ENCODE measurements at places on chromosomes 7 and 10. TPM values are rescaled to one million over a fixed set of nuclear protein-coding genes. Genes with fewer than 3 reads are reported as not detected.

- H3K27me3 ChIP-seq, result no peaks in the 10 kb centered on the region
- H3K36me3 ChIP-seq, result no peaks in the 10 kb centered on the region
- H3K4me3 ChIP-seq, result no peak overlapping the region
- H3K27ac ChIP-seq, result no peak overlapping the region
- peak; percentile 69 for DNase-seq
These were observed 6.4 kb upstream of the RPP30 start for GRCh38 chr10:90865401-90865800.

DNA sequence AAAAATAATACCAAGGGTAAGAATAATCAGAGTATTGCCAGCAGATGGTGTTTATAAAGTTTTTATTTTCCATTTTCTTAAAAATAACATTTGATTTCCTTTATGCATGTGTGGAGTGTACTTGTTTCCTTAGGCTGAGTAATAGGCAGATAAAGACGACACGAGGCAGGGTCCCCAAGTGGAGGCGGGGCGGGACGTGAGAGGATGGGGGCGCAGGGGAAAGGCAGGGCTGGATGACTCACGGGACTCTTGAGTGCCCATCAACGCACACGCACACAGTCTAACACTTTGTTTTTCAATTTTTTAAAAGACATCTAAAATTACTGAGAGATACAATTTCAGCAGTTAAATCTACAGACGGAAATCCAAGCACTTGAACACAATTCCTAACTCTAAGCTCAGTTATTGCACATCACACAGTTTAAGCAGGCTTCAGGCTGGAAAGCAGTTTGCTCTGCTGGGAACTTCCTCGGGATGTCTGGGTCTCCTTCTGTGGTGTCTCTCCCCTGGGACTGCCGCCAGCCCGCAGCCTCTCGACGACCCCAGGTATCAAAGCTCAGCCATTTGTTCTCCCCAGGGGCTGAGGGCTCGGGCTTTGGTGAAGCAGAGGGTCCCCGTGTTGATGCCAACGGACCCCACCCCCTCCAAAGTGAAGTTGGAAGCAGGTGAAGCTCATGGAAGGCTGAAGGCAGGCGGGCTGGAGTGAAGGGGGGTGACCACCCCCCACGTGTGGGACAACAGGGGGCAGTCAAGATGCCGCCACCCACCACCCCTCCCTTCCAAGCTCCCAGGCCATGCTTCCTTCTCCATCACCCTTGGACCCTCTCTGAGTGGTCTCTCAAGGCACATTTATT, 29.1 kb downstream of the SPOCK2 start:
- H3K4me1 ChIP-seq, result no peaks in the 10 kb centered on the region
- peaks cover 20% of the 10 kb centered on the region for H3K27me3 ChIP-seq
- no peak for DNase-seq
- H3K4me3 ChIP-seq, result no peak overlapping the region
- no peak overlapping the region for H3K27ac ChIP-seq

GRCh38 chr10:78568620-78569019, 500.1 kb upstream of the ZMIZ1 start:
- H3K27ac ChIP-seq, result no peak overlapping the region
- H3K4me1 ChIP-seq, result no peaks in the 10 kb centered on the region
- H3K27me3 ChIP-seq, result peaks cover 8% of the 10 kb centered on the region
- H3K36me3 ChIP-seq, result no peaks in the 10 kb centered on the region
- DNase-seq, result no peak

CLDN15 gene
- 5.0 TPM for total RNA-seq

ATRNL1 gene
- not detected for total RNA-seq

GRCh38 chr10:74027702-74028101, 29.8 kb downstream of the VCL start:
- H3K4me3 ChIP-seq, result no peak overlapping the region
- H3K36me3 ChIP-seq, result peaks cover 6% of the 10 kb centered on the region
- peaks cover 82% of the 10 kb centered on the region for H3K4me1 ChIP-seq
- H3K27ac ChIP-seq, result peak overlapping the region; percentile 47
- no peaks in the 10 kb centered on the region for H3K27me3 ChIP-seq
- DNase-seq, result peak; percentile 76

LIPJ gene
- total RNA-seq, result not detected

SRGN gene
- total RNA-seq, result 108 TPM

TUBAL3 gene
- total RNA-seq, result not detected

TBXAS1 gene
- not detected for total RNA-seq

PLEKHS1 gene
- not detected for total RNA-seq

DNA sequence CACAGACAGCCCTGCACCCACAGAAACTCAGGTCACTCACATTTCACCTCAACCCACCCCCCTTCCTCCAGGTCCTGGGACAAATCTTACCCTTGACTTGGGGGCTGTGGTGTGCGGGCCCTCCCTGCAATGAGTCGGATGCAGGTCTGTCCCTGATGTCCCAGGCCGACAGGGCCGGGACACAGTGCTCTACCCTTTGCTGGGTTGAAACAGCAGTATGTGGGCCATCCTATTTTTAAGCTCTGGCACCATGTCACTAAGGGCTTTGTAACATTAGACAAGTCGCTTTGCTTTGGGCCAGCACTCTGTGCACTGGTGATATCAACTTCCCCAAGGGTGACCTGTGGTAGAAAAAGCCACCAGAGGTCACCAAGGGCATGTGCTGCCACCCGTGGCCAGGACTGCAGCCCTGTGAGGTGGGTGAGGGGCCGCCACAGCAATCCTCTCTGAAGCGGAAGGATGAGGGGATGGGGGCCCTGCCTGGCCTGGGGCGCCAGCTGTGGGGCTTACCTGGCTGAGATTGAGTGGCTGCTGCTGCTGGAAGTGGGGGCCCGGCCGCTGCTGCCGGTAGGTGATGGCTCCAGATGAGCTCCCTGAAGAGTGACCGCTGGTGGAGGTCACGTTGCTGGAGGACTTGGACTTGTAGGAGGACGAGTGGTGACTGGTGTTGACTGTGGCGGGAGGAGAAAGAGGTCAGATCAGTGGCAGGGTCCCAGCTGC, 51.3 kb downstream of the CLEC2L start:
- no peak overlapping the region for H3K4me3 ChIP-seq
- peaks cover 3% of the 10 kb centered on the region for H3K36me3 ChIP-seq
- no peaks in the 10 kb centered on the region for H3K4me1 ChIP-seq
- no peaks in the 10 kb centered on the region for H3K27me3 ChIP-seq

GRCh38 chr7:149759093-149759860, 14.1 kb downstream of the ZNF467 start:
- H3K27ac ChIP-seq, result no peak overlapping the region
- peaks cover 17% of the 10 kb centered on the region for H3K27me3 ChIP-seq
- H3K4me1 ChIP-seq, result no peaks in the 10 kb centered on the region
- no peak for DNase-seq

PROSER2 gene
- total RNA-seq, result 1.4 TPM

DNA sequence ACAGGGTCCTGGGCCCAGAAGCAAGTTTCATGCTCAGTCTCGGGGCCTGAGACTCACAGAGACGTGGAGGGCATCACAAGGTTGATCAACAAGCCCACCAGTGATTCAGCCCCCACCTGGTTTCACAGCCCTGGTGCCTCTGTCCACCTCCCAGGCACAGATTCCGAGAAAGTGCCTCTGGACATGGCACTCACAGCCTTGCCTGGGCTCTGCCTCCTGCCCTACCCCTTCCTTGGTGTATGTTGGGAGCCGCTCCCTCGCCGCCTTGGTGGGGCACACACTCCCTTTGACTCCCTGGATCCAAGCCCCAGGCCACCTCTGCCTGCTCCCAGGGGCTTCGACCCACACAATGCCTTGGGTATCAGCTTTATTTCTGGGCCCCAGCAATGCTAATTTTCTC, 200.8 kb upstream of the PPP2R2D start:
- no peaks in the 10 kb centered on the region for H3K4me1 ChIP-seq
- no peak overlapping the region for H3K27ac ChIP-seq
- H3K36me3 ChIP-seq, result no peaks in the 10 kb centered on the region
- H3K4me3 ChIP-seq, result no peak overlapping the region
- no peak for DNase-seq

- no peak overlapping the region for H3K4me3 ChIP-seq
- no peaks in the 10 kb centered on the region for H3K36me3 ChIP-seq
- H3K27ac ChIP-seq, result no peak overlapping the region
- H3K4me1 ChIP-seq, result no peaks in the 10 kb centered on the region
- H3K27me3 ChIP-seq, result peaks cover 7% of the 10 kb centered on the region
- no peak for DNase-seq
These were observed 26.5 kb upstream of the HECW1 start for GRCh38 chr7:43085992-43086391.

GRCh38 chr10:121459622-121460453, 138.4 kb downstream of the FGFR2 start:
- no peaks in the 10 kb centered on the region for H3K36me3 ChIP-seq
- no peak overlapping the region for H3K27ac ChIP-seq
- no peak overlapping the region for H3K4me3 ChIP-seq
- DNase-seq, result peak; percentile 19
- H3K27me3 ChIP-seq, result no peaks in the 10 kb centered on the region

- no peaks in the 10 kb centered on the region for H3K27me3 ChIP-seq
- peak overlapping the region; percentile 92 for H3K4me3 ChIP-seq
- peak; percentile 95 for DNase-seq
These were observed 766 bp upstream of the EIF3B start for GRCh38 chr7:2353936-2354185.

- H3K27ac ChIP-seq, result no peak overlapping the region
- no peaks in the 10 kb centered on the region for H3K36me3 ChIP-seq
- H3K27me3 ChIP-seq, result peaks cover 3% of the 10 kb centered on the region
- no peaks in the 10 kb centered on the region for H3K4me1 ChIP-seq
- no peak for DNase-seq
These were observed 100.3 kb upstream of the C10orf90 start for GRCh38 chr10:126770809-126771208.

ARHGEF35 gene
- 3.4 TPM for total RNA-seq

- H3K4me1 ChIP-seq, result peaks cover 5% of the 10 kb centered on the region
- no peaks in the 10 kb centered on the region for H3K27me3 ChIP-seq
- no peak overlapping the region for H3K4me3 ChIP-seq
- no peak overlapping the region for H3K27ac ChIP-seq
- no peaks in the 10 kb centered on the region for H3K36me3 ChIP-seq
These were observed 210.5 kb downstream of the TWIST1 start for GRCh38 chr7:18906901-18907300.

DNA sequence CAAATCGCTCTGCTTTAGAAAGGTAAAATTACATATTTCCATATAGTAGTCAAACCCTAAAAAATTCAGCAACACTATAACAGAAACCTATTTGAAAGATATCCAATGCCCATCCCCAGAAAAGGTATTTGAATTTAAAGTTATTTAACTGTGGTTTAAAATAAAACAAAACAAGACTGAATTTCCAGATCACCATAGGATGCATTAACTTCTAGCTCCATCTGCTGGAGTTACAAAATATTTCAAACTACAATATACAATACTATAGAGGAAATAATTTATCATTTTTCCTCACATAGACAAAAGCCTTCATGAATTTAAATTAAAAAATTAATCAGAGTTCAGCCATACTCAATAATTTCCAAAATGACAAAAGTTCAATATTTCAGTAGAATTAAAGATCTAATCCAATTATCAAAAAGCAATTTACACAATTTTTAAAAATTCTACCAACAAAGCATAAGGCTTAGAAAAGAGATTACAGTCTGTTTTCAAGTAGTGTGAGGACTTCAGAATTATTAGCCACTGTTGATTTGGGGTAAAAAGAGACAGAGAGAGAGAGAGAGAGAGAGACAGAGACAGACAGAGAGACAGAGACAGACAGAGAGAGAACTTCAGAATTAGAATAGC, 75.9 kb downstream of the LMBR1 start:
- DNase-seq, result peak; percentile 57
- H3K27ac ChIP-seq, result no peak overlapping the region
- no peaks in the 10 kb centered on the region for H3K4me1 ChIP-seq
- no peak overlapping the region for H3K4me3 ChIP-seq
- H3K27me3 ChIP-seq, result no peaks in the 10 kb centered on the region
- no peaks in the 10 kb centered on the region for H3K36me3 ChIP-seq

DNA sequence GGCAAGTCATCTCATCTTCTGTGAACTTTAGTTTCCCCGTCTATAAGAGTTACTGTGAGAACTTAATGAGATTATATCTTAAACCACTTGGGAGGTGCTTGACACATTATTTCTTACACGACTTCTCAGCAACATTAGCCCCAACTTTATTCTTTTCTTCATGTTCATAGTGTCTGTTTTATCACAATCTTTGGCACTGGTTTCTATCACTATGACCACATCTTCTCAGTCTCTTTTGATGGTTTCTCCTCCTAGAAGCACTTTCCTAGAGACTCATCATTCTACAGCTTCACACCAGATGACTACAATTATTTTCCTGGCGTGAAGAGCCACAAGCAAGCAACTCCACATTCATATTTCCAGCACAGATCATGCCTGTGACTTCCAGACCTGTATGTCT, 26.5 kb upstream of the BET1 start:
- H3K4me1 ChIP-seq, result peaks cover 9% of the 10 kb centered on the region
- peaks cover 5% of the 10 kb centered on the region for H3K27me3 ChIP-seq
- no peak for DNase-seq
- no peak overlapping the region for H3K27ac ChIP-seq

GRCh38 chr7:77685233-77685632, 11.0 kb upstream of the RSBN1L start:
- H3K4me3 ChIP-seq, result no peak overlapping the region
- no peaks in the 10 kb centered on the region for H3K27me3 ChIP-seq
- H3K36me3 ChIP-seq, result no peaks in the 10 kb centered on the region
- peak; percentile 36 for DNase-seq
- H3K27ac ChIP-seq, result no peak overlapping the region
- H3K4me1 ChIP-seq, result peaks cover 22% of the 10 kb centered on the region

DNA sequence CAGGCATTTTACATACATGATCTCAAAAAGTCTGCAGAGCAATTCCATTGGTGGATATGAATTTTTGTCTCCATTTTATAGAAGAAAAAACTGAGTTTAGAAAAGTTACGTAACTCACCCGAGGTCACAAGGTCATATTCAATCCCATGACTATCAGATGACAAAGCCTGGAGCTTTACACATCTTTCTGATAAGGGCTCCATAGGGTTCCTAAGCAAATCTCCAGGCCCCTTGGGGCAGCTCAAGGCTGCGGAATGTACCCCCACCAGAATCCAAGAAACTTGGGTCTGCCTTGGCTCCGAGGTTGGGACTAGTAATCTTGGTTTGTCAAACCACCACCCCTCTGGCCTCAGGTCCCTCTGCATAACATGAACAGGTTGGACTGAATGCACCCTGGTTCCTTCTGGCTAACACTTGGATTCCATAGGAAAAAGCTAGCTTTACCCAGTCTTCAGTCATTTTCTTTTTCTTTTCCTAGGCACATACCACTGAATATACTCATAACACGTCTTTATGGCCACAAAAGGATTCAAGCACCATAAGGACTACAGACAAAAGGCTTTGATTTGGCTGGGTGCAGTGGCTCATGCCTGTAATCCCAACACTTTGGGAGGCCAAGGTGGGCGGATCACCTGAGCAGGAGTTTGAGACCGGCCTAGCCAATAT, 55.5 kb downstream of the PIP4K2A start:
- no peaks in the 10 kb centered on the region for H3K27me3 ChIP-seq
- no peak overlapping the region for H3K4me3 ChIP-seq
- peaks cover 34% of the 10 kb centered on the region for H3K4me1 ChIP-seq
- peak overlapping the region; percentile 81 for H3K27ac ChIP-seq
- H3K36me3 ChIP-seq, result no peaks in the 10 kb centered on the region

DNA sequence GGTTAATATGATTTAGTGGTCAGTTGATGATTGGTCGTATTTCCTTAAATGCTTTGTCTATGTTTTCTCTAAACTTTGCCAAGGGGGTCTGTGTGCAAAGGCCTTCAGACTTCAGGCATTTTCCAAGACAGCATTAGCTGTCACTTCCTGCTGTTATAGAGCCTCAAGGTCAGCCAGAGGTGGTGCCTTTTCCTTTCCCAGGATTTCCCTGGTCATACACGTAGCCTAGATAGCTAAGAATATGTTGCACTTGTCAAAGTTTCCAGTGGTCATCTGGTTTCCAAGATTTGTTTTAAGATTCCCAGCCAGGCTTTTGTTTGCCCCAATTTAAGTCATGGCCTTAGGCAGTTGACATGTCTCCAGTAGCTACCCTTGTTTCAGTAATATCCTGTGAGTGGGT, 133.2 kb upstream of the IGFBP3 start:
- H3K4me3 ChIP-seq, result no peak overlapping the region
- H3K36me3 ChIP-seq, result no peaks in the 10 kb centered on the region
- peak; percentile 13 for DNase-seq
- no peak overlapping the region for H3K27ac ChIP-seq
- peaks cover 15% of the 10 kb centered on the region for H3K4me1 ChIP-seq

SFTPA1 gene
- not detected for total RNA-seq

GBF1 gene
- 43.9 TPM for total RNA-seq
